ENCODE measurements at places on chromosomes 11 and 22. TPM values are rescaled to one million over a fixed set of nuclear protein-coding genes. Genes with fewer than 3 reads are reported as not detected.

The GP1BB gene
- 6.9 TPM for total RNA-seq

The PHLDA2 gene
- total RNA-seq, result 11.3 TPM

The GSTT2B gene
- total RNA-seq, result 20.1 TPM

The OR51A7 gene
- not detected for total RNA-seq
